ENCODE measurements at places on chromosomes 13 and 19.

DNA sequence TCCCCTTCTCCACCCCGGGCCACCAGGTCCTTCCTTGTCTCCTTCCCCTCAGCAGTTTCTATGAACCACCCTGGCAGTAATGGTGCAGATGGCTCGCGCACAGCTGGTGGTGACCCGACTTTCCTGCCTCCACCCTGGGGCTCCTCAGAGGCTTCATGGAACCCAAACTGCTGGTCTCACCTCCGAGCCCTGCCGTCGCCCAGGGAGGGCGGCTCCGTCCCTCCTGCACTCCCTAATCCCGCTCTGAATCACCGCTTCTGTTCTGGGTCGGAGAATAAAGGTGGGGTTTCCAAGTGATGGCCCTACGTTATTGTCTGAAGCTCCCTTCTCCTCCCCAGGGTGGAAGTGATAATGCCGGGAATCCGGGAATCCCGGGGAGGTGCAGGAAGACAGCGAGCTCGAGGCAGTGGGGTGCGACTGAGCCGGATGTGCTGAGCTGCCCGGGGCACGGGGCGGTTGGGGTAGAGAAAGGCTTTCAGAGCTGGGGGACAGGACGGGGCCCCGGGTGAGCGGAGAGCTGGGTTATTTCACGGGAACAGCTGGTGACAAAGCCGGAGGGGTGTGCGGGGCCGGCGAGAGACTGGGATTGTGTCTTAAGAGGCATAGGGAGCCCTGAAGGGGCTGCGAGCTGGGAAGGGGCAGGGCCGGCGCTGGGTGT is 711 bp downstream of the FUT2 start:
- no peak for DNase-seq

DNA sequence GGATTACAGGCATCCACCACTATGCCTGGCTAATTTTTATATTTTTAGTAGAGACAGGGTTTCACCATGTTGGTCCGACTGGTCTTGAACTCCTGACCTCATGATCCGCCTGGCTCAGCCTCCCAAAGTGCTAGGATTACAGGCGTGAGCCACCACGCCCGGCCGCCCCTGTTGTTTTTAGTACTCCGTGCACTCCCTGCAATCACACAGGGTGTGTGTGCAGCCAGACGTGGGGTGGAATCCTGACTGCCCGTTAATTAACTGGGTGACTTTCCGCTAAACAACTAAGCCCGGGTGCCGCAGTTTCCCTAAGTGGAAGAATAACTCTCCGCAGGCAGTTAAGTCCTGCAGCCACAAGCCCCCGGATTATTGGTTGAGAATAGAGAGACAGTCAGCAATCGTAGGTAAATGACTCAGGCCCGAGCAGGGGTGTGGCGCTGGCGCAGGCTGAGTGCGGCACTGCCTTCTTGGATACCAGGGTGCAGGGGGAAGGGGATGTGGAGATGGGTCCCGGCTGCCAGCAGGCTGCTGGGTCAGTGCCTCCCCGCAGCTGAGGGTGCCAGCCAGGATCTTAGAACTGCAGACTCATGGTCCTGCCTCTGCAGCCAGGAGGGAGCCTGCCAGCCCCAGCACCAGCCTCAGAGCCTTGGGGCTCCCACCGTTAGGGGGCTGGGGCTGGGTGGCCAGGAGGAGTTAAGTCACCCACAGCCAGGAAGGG is 6.1 kb upstream of the FXYD3 start:
- no peak for DNase-seq

GRCh38 chr13:97422118-97423054 is 11.6 kb upstream of the RAP2A start:
- no peak for DNase-seq

GRCh38 chr19:14949876-14950275 is 8.6 kb downstream of the OR7C2 start:
- no peak for DNase-seq

DNA sequence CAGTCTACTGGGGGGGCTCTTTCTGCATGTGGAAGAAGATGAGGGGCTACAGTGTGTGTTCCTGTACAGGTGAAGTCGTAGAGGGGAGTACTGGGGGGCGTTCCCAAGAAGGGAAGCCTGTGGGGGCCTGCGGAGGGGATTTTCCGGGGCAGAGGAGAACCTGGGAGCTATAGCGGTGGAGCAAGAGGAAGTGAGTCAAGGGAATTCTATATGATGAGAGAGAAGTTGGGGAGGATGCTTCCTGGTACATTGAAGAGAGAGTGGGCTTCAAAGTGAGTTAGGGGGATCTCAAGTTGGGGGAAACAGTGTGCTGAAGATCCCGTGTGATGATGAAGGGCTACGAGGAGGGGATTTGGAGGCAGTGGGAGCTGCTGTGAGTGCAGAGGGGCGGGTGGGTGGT is 1.9 kb upstream of the CACNG8 start:
- DNase-seq: no peak

GRCh38 chr13:87999240-87999700 is 328.1 kb downstream of the SLITRK5 start:
- DNase-seq: no peak

DNA sequence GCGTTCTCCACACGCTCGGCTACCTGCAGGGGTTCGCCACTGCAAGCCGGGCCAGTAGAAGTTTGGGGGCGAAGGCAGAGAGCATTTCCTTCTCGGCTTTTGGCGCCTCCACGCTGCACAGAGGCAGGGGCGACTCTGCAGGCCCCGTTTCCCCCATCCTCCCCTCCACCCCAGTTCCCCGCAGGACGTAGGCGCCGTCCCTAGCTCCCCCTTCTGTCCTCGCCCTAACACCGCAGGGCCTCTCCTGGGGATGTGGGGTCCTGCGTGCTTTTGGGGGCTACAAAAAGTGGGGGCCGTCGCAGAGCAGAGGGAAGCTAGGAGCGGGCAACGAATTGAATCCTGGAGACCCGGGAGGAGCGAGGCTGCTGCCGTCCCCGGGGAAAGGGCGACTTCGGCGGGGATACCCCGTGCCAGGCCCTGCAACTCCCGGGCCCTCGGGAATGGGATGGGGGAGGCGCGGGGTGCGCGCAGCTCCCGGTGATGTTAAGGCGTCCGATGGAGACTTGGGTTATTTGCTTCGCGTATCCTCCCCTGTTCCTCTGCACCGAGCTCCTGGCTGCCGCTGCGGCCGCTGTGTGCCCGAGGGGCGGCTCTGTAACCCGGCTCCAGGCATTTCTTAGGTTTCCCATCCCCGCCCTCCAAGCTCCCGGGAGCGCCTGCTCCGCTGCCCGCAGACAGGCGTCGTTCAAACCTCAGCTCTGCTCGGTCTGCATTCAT is 255.9 kb upstream of the SOX21 start:
- DNase-seq: no peak

DNA sequence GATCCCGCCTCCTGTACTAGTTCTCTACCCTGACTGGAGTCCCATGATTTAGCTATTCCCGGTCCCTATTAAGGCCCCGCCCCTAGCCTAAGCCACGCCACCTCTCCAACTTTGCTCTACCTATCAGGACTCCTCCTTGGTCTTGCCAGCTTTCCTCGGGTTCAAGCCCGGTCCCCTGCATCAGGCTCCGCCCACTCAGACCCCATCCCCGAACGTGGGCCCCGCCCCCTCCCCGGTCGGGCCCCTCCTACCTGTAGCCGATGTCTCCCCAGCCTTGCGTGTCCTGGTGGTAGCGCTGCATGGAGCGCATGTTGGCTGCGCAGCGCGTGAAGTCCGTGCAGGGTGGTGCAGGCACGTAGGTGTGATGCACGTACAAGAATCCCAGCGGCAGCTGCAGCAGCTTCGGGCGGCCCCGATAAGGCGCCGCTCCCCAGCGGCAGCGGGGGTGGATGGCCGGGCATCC is 7.3 kb upstream of the RASAL3 start:
- no peak for DNase-seq

DNA sequence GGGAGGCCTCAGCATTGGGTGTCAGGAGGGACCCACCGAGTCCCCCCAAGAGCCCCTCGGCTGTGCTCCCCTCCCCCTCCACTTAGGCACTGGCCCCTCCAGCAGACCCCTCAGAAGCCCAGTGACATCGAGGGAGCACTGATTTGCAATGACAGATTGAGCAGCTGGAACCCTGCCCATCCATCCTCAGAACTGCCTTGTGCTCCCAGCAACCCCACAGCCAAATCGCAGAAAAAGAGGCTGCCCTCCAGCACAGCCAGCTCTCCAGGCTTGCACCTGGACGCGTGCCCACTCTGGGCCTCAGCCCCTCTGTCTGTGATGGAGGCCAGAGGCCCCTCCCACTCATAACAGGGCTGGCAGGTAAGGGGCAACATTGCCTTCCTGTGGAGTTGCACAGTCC is 123.2 kb upstream of the VSTM2B start:
- no peak for DNase-seq

- DNase-seq: no peak
These were observed 7.0 kb upstream of the CACTIN start for GRCh38 chr19:3633559-3633988.

DNA sequence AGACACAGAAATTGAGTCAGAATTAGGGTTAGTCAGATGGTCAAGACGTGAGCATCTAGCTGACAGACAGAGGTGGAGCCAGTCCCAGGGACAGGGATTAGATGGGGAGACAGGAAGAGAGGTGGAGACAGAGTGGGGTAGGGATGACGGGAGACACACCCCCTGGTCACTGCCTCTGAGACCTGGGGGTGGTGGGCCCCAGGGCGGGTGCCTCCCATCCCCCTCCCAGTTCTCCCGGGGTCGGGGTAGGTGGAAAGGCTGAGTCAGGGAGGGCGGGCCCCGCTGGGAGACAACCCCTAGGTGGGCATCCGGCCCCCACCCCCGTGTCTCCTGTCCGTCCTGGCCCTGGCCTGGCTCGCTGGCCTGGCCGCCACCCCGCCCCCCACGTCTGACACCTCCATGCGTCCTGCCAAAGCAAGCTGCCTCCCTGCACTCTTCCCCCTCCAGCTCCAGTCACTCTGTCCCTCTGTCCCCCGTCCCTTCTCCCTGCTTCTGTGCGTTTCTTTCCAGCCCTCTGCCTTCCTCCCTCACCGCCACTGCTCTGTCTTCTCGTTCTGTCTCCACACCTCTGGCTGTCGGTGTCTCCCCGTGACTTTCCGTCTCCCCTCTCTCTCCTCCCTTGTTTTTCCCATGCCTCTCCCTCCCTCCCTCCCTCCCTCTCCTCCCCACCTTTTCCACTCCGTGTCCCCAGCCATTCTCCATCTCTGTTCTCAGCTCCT is 15.1 kb downstream of the CCDC97 start:
- no peak for DNase-seq

GRCh38 chr19:28435551-28436271 is 777.2 kb downstream of the UQCRFS1 start:
- DNase-seq: no peak

DNA sequence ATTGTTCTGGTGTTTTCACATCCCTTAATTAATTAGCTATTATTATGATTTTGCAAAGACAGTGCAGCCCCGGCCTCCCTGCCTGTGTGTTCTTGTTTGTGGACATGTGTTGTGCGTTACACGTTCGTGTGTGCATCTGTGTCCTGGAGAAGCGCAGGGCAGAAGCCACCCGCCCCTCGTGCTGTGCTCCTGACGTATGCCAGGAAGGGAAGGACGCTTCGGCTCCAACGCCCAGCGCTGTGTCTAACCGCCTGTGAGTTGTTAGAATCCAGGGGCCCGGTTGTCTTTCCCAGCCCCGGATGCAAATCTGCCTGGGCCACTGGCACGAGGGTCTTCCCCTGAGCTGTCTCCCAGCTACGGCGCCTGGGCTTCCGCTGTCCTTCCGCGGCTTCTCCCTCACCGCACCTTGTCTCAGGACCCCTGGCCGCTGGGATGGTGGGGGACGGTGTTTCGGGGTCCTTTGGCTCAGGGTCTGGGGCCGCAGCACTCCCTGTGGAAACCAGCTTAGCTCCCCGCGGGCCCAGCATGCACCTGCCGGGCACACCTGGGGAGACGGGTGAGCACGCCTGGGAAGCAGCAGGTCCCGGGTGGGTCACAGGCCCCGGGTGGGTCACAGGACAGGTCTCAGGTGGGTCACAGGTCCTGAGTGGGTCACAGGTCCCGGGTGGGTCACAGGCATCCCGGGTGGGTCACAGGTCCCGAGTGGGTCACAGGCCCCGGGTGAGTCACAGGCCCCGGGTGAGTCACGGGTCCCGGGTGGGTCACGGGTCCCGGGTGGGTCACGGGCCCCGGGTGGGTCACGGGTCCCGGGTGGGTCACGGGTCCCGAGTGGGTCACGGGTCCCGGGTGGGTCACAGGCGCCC is 51.5 kb downstream of the GAS6 start:
- no peak for DNase-seq

GRCh38 chr13:88136098-88136790 is 465.1 kb downstream of the SLITRK5 start:
- no peak for DNase-seq

DNA sequence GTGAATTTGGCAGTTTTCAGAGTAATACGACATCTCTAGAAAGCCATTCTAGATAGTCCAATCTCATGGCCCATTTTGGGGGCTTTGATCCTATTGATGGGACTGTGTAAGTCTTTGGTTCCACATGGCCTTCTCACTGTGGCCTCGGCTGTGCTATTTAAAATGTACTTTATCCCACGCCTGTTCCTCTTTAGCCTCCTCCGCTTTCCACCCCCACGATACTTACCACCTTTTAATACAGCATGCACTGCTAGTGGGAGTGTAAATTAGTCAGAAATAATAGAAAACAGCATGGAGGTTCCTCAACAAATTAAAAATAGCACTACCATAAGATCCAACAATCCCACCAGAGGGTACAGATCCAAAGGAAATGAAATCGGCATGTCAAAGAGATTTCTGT is 28.3 kb upstream of the CEBPG start:
- no peak for DNase-seq

DNA sequence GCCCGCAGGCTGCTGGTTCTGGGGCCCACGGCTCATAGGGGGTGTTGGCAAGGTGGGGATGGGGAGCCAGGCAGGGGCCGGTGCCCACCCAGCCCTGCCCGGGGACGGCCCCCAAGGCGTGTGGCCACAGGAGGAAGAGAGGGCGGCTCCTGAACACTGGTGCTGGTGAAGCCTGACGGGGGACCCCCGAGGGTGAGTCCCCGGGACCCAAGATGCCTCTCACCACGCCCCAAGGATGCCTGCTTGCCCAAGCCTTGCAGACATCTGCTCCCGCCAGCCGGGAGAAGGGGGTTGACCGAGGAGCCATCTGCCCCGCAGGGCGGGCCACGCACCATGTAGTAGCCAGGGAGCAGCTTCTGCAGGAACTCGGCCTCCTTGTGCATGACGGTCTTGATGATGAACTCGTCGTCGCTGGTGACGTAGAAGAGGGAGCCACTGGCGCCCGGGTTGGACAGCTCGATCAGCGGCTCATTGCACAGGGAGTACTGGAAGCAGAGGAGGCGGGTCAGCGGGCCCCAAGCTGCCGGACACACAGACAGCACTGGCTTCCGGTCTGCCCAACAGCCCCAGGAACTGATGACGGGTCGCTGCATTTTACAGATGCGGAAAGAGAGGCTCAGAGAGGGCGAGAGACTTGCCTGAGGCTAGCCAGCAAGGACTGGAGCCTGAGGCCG is 29.6 kb upstream of the CACTIN start:
- DNase-seq: no peak

GRCh38 chr13:31011193-31011860 is 78.9 kb downstream of the TEX26 start:
- DNase-seq: no peak

GRCh38 chr19:5655412-5655811 is 24.9 kb downstream of the MICOS13 start:
- no peak for DNase-seq

- no peak for DNase-seq
These were observed 5.8 kb upstream of the TLE5 start for GRCh38 chr19:3068071-3068470.

- no peak for DNase-seq
These were observed 33.8 kb upstream of the MEDAG start for GRCh38 chr13:30872276-30872594.
